Vagina (tissue), 2 donors: ENCODE measurements at places on chromosomes 13 and 19. TPM values are rescaled to one million over a fixed set of nuclear protein-coding genes. Genes with fewer than 3 reads are reported as not detected.

DNA sequence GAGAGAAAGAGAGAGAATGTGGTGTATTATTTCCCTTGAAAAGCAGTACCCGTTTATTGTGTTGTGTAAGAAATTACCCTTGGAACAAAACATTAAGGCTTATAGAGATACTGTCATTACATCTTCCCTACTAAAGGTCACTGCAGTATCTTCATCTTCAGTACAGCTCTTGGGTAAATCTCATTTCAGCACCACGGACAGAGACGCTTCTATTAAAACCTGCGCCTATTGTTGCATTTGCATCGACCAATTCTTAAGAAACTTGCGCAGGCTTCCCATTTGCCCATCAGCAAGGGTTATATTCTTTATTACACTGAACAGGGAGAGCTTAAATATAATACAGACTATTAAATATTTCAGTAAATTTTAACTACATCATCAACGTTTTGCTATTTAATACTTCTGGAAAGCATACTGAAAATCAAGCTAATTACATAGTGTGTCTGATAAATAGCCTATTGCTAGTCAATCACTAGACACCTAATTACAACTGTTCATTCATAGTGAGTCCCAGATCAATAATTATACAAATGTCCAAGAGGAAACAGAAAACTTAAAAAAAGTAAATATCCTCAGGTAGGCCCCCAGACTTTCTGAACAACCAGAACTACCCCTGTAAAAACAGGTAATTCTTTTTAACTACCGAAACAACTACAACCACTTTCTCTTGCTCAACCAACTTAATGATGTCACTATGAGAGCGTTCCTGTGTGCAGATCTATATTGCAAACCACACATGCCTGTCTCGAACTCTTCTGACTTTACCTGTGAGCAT, 350.6 kb downstream of the LIG4 start:
- no peaks in the 10 kb centered on the region for H3K27me3 ChIP-seq
- H3K4me1 ChIP-seq, result peaks cover 22% of the 10 kb centered on the region
- H3K27ac ChIP-seq, result no peak overlapping the region
- H3K4me3 ChIP-seq, result no peak overlapping the region
- no peaks in the 10 kb centered on the region for H3K36me3 ChIP-seq

The PEX11G gene
- total RNA-seq, result 2.7 TPM

GRCh38 chr19:1766800-1767352, 13.6 kb downstream of the ONECUT3 start:
- no peak overlapping the region for H3K27ac ChIP-seq
- DNase-seq, result no peak
- H3K36me3 ChIP-seq, result no peaks in the 10 kb centered on the region
- H3K4me1 ChIP-seq, result no peaks in the 10 kb centered on the region

DNA sequence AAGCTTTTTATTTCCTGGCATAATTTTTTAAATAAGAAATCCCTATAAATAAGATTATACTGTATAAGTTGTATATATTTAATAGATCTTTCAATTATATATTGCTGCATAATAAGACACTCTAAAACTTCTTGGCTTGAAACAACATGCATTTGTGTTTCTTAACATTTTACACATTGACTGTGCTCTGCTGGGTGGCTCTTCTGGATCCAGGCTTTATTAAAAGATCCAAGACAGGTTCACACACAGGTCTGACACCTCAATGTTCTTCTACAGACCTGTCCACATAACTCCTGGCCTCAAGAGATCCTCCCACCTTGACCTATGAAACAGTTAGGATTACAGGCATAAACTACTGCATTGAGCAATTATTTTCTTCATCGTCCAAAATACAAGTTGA, 77.6 kb upstream of the PCDH17 start:
- H3K4me1 ChIP-seq, result no peaks in the 10 kb centered on the region
- no peak overlapping the region for H3K27ac ChIP-seq
- no peak for DNase-seq
- no peaks in the 10 kb centered on the region for H3K27me3 ChIP-seq

GRCh38 chr19:40284501-40285352, at the start of gene AKT2:
Gene AKT2, minus strand, starts transcription at chr19:40285345. Its CDS starts 20,078 bp downstream, at chr19:40265267.
- peaks cover 59% of the 10 kb centered on the region for H3K4me1 ChIP-seq
- peak within 1 kb of the TSS; percentile 85 for H3K4me3 ChIP-seq
- H3K27ac ChIP-seq, result peak within 1 kb of the TSS; percentile 98
- H3K27me3 ChIP-seq, result no peaks in the 10 kb centered on the region
- DNase-seq, result no peak

The SBK2 gene
- not detected for total RNA-seq

DNA sequence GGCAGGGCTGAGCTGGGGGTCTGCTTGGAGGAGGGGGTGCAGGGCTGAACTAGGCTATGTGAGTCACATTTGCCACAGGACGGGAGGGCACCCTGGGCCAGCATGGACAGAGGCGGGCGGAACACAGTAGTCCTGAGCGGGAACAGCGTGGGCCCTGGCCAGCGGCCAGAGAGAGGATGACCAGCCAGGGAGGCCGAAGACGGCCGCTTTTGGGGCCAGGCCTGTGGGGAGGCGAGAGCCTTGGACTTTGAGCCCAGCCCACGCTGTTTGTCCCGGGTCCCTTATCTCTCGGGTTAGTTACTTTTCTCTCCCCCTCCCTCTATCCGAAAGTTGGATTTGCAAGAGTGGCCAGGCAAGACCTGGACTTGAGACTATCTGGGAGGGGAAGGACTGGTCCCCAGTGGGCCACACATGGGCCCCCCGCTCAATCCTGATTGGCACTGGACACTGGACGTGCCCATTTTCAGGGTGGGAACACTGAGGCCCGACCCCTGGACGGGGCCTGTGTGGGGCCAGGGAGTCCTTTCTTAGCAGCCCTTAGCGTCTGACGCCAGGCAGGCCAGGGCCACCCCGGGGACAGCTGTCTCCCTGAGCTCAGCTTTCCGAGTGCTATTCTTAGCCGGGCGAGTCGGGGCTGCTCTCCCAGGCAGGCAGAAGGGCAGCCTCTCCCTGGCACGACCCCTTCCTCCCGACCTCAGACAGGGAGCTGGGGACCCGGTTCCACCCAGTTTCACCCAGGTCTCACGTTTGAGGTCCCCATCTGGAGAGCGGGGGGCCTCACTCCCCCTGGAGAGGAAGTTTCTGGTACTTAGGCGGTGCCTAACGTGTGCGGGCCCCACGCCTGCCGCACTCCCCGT, 833 bp downstream of the GAMT start:
- no peaks in the 10 kb centered on the region for H3K36me3 ChIP-seq
- DNase-seq, result no peak
- peak overlapping the region; percentile 65 for H3K4me3 ChIP-seq
- no peaks in the 10 kb centered on the region for H3K27me3 ChIP-seq
- H3K27ac ChIP-seq, result peak overlapping the region; percentile 33

The ZNF132 gene
- 5.2 TPM for total RNA-seq

The DCT gene
- total RNA-seq, result not detected

DNA sequence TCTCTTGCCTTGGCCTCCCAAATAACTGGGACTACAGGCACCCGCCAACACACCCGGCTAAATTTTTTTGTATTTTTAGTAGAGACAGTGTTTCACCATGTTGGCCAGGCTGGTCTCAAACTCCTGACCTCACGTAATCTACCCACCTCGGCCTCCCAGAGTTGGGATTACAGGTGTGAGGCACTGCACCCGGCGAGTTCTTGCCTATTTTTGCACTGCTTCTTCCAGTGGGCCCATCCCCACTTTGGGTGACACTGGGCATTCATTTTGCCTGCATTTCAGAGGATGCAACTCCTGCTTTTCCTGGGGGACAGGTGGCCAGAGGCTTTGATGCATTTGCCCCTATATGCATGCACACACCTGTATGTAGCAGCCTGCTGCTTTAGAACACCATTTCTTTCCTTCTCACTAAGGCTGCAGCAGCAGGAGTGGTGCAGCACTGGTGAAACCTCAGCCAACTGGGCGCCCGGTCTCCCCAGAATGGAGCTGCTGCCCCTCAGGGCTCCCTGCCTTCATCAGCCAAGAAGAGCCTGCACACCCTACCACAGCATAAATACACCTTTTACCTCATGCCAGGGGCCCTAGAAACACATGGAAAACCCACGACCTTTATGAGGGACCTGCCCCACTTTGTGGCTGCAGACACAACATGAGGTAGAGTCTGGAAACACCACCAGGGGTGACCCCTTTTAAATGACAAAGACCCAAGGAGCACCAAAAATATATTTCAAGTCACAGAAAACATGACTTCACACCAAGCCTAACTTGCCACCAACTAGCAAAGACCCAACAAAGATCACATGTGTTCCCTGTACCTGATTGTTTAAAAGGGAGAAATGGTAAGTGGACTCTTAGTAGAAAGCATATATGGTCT, 36.8 kb upstream of the POP4 start:
- H3K27ac ChIP-seq, result no peak overlapping the region
- H3K4me3 ChIP-seq, result no peak overlapping the region
- no peaks in the 10 kb centered on the region for H3K36me3 ChIP-seq
- DNase-seq, result peak; percentile 54

DNA sequence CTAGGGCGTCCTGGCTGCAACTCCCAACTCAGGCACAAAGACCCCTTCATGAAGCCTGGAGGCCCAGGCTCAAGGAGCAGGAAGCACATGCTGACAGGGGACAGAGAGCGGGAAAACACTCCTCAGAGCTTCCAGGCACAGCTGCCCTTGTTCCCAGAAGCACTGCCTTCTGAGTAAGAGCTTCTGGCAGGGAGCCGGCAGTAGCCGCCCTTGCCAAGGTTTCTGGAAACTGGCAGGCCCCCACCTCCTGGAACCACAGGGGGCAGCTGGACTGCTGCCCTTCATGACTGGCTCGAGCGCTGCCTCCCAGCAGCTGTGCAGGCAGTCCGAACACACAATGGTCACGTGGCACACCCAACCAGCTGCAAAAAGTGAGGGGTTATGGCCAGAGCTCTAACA, 33.6 kb upstream of the EPHX3 start:
- H3K27me3 ChIP-seq, result no peaks in the 10 kb centered on the region
- H3K4me1 ChIP-seq, result peaks cover 57% of the 10 kb centered on the region
- H3K27ac ChIP-seq, result peak overlapping the region; percentile 67
- DNase-seq, result no peak
- H3K36me3 ChIP-seq, result peaks cover 50% of the 10 kb centered on the region
- H3K4me3 ChIP-seq, result no peak overlapping the region

DNA sequence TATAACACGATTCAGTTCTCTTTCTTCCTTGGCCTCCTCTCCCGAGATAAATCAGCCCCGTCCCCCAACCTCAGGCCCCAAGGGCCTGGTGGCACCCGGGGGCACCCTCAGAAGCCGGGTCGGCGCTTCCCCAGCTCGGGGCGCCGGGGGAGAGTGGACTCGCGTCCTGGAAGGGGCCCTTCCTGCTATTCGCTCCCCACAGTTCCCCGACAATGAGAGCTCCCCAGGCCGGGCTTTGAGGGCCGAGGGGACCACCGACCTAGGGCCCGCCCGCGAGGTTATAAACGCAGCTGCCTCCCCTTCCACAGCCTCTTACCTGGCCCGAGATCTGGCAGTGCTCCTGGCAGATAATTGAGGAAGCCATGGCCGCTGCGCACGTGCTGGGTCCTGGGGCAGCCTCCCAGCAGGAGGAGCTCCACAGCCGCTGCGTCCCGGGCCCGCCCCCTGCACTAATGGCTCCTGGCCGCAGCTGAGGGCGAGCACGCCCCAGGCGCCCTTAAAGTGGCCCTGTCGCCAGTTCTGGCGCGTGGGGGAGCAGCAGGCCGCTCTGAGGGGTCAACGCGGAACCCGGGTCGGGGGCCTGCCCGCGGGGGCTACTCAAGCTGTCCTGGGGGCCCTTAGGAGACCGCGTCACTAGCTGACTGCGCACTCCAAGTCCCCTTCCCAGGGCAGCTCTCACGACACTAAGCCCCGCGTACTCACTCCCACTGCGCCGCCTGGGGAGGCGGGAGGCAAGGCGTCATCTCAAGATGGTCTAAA, at the start of gene SOHLH2:
Gene SOHLH2, minus strand, starts transcription at position 394 of the 759 bp plus-strand sequence. Its CDS starts 30 bp downstream, at position 364.
- H3K27me3 ChIP-seq, result no peaks in the 10 kb centered on the region
- no peaks in the 10 kb centered on the region for H3K36me3 ChIP-seq
- H3K27ac ChIP-seq, result no peak within 1 kb of the TSS
- no peak within 1 kb of the TSS for H3K4me3 ChIP-seq

The APOC4 gene
- total RNA-seq, result not detected

- DNase-seq, result no peak
- no peaks in the 10 kb centered on the region for H3K4me1 ChIP-seq
- H3K4me3 ChIP-seq, result no peak overlapping the region
- H3K27me3 ChIP-seq, result no peaks in the 10 kb centered on the region
- no peak overlapping the region for H3K27ac ChIP-seq
Measured at GRCh38 chr13:34153428-34154180, 335.7 kb downstream of the RFC3 start.

The ACER1 gene
- total RNA-seq, result not detected

DNA sequence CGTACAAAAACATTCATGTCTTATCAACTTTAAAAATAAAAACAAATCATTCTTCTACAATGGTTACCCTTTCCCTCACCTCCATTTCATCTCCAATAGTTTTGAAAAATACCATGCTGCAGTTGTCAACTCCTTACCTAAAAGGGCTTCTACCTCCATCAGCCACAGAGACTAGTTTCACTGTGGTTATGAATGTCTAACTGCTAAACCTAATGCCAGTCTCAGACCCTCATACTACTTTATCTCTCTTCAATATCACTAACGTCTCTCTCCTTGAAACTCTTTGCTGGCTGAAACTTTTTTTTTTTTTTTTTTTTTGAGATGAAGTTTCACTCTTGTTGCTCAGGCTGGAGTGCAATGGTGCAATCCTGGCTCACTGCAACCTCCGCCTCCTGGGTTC, 27.1 kb downstream of the LNX2 start:
- no peak overlapping the region for H3K4me3 ChIP-seq
- no peak for DNase-seq

The TUBA3C gene
- not detected for total RNA-seq

The BEST2 gene
- 1.2 TPM for total RNA-seq

- H3K27me3 ChIP-seq, result no peaks in the 10 kb centered on the region
- DNase-seq, result no peak
- H3K4me1 ChIP-seq, result no peaks in the 10 kb centered on the region
- no peak overlapping the region for H3K27ac ChIP-seq
Measured at GRCh38 chr13:79782541-79783205, 301.7 kb downstream of the NDFIP2 start.

The IRGC gene
- total RNA-seq, result not detected

DNA sequence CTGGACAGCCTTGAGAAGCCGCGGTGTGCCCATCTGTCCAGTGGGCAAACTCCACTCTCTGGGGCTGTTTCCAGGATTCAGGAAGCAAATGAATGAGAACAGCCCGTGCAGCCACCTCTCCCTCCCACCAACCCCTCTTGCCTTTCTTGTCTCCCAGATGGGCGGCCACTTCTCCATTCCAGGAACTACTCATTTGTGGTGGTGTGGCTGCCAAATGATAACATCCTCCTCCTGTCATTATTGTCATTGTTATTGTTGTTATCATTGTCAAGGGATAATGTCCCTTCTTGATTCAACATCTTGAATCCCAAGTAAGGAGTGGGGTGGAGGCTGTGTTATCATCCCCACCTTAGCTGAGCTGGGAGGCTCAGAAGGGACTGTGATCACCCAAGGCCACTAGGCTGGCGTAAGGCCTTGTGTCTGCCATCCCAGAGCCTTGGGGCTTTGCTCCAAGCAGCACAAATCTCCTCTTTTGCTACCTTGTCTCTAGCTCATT, 1.6 kb downstream of the DNM2 start:
- no peaks in the 10 kb centered on the region for H3K27me3 ChIP-seq
- peak overlapping the region; percentile 87 for H3K27ac ChIP-seq
- H3K36me3 ChIP-seq, result no peaks in the 10 kb centered on the region
- DNase-seq, result no peak
- peak overlapping the region; percentile 76 for H3K4me3 ChIP-seq

The SLC15A1 gene
- 7.4 TPM for total RNA-seq

The RFPL4AL1 gene
- not detected for total RNA-seq

GRCh38 chr13:23848019-23848418, 41.2 kb downstream of the MIPEP start:
- H3K27ac ChIP-seq, result no peak overlapping the region
- peaks cover 15% of the 10 kb centered on the region for H3K4me1 ChIP-seq
- no peaks in the 10 kb centered on the region for H3K36me3 ChIP-seq
- no peaks in the 10 kb centered on the region for H3K27me3 ChIP-seq
- no peak for DNase-seq
- no peak overlapping the region for H3K4me3 ChIP-seq

The ZNF578 gene
- 2.5 TPM for total RNA-seq

The ZNF677 gene
- 5.9 TPM for total RNA-seq

The SIGLEC5 gene
- 0.49 TPM for total RNA-seq
